ENCODE measurements at places on chromosomes 2 and 18.

DNA sequence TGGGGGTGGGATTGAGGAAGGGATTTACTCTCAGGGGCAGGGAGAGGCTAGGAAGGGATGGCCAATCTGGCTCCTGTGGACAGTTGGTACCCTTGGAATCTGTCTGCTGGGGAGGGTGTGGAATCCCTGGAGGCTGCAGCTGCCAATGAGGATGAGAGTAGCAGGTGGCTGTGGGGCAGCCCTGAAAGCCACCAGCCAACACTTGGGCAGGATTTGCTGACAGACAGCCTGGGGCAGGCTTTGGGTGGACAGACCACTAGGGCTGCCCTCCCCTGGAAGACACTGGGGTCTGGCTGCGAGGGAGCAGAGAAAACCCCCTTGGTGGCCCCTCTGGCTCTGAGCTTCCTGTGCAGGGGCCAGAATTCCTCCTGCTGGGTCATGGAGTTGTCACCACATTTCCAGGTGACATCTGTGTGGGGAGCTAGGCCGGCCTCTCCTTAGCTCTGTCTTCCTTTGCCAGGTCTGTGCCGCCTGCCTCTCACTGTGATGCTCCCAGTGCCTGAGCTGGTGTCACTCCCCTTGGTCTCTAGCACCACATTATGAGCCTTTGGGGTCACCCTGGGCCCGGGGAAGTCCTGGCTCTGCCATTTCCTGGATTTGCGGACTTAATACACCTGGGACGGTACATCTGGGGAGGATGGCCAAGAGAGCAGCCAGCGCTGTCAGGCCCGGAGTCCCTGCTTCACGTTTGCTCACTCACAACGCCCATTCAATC lies 13.4 kb upstream of the ARHGEF4 start:
- DNase-seq: no peak

- no peak for DNase-seq
Measured at GRCh38 chr2:210226223-210226622, 976 bp upstream of the ACADL start.

DNA sequence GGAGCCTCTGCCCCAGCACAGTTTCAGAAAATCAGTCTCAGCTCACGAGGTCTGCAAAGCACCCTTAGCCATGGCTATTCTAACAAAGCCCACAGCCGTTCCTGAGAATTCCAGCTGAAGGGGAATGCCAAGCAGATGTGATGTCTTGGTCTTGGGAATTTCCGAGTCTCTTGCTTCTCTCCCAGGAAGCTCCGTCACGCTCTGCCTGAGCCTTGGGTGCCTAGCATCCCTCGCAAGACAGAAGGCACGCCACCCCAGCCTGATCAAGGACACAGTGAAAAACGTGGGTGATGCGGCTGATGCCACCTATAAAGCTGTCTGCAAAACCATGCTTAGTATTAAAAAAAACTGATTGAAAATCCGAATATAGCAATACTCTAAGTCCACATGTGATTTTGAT lies 254.6 kb downstream of the SH3BP4 start:
- DNase-seq: no peak

DNA sequence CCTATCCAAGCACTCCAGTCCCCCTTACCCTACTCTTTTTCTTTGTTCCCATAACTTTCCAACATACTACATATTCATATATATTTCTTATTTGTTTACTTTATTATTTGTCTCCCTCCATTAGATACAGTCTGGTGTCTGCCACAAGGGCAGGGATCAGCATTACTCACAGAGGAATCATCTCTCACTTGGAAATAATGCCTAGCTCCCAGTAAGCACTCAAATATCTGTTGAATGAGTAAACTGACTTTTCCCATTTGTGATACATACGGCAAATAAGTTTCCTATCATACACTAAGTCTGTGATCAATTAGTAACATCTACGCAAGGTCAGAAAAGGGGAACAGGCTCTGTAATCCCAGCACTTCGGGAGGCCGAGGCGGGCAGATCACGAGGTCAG lies 18.7 kb downstream of the C1D start:
- DNase-seq: no peak

DNA sequence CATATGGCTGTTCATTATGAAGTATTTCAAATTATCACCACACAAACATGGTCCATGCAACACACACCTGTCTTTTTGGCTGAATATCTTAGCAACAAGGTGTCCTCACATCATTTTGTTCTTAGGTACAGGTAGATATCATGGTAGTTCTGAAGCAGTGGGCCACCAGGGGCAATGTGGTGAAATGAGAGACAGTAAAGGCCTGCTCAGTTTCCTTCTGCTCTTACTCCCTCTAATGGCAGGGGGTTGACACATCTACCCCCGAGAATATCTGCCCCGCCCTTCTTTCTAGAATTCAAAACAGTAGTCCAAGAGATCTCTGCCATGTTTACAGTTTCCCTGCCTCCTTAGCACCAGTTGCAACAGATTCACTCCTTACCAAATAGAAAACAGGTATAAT lies 147.0 kb upstream of the KLHL14 start:
- DNase-seq: no peak

- peak; percentile 79 for DNase-seq
Measured at GRCh38 chr2:130727286-130727924, 1.5 kb upstream of the GPR148 start.

GRCh38 chr2:119749477-119750012 lies 10.2 kb upstream of the PTPN4 start:
- DNase-seq: no peak

- DNase-seq: no peak
Measured at GRCh38 chr2:53865264-53865663, 5.5 kb upstream of the GPR75 start.

GRCh38 chr2:176134035-176134434 lies 4.5 kb downstream of the HOXD8 start:
- no peak for DNase-seq

DNA sequence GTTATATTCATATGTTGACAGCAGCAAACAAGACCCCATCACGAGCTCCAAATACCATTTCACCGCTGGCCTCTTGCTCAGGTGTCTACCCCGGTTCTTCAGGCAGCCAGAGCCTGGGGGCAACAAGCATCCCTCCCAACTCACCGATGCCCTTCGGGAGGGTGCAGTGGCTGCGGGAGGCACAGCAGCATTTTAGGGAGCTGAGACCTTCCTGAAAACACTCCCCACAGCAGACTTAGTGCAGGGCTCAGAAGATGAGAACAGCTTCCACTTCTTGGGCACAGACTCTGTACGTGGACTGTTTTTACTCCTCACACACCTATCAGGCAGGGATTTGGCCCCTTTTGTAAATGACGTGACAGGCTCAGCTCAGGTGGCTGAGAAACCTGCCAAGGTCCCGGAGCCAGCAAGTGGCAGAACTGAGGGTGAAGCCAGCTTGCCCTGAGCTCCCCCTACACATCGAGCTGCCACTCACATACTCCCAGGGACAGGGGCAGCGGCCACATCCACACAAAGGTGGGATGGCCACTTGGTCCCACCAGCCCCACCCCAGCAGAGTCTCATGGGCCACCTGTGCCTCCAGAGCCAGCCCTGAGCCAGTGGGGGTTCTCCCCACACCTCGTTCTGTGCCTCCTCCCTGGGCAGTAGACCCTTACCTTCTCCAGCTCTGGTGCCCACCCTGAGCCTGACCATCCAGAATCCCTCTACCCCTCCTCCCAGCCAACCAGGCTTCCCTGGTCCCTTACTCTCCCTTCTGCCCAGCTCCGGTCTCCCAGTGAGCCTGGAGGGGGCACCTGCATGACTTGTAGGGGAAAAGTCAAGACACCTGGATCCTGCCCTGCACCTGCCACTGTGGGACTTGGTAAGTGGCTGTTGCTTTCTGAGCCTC lies 28.5 kb downstream of the CYP27C1 start:
- no peak for DNase-seq

DNA sequence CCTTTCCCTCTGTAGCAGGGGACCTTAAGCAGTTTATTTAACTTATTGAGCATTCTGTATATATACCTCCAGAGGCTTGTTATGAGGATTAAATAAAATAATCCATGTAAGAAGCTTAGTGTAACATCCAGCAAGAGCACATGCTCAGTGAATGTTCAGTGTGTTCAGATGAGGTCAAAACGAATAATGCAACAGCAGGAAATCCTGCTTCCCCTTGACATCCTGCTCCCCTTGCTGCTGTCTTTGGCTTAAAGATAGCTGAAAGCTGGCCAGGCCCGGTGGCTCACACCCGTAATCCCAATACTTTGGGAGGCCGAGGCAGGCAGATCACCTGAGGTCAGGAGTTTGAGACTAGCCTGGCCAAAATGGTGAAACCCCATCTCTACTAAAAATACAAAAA lies 68.7 kb downstream of the COL4A4 start:
- no peak for DNase-seq
